H4 (cell line): ENCODE measurements at places on chromosomes 7 and 10. TPM values are rescaled to one million over a fixed set of nuclear protein-coding genes. Genes with fewer than 3 reads are reported as not detected.

The AQP1 gene
- 1.4 and 1.7 TPM in 2 replicates for total RNA-seq

DNA sequence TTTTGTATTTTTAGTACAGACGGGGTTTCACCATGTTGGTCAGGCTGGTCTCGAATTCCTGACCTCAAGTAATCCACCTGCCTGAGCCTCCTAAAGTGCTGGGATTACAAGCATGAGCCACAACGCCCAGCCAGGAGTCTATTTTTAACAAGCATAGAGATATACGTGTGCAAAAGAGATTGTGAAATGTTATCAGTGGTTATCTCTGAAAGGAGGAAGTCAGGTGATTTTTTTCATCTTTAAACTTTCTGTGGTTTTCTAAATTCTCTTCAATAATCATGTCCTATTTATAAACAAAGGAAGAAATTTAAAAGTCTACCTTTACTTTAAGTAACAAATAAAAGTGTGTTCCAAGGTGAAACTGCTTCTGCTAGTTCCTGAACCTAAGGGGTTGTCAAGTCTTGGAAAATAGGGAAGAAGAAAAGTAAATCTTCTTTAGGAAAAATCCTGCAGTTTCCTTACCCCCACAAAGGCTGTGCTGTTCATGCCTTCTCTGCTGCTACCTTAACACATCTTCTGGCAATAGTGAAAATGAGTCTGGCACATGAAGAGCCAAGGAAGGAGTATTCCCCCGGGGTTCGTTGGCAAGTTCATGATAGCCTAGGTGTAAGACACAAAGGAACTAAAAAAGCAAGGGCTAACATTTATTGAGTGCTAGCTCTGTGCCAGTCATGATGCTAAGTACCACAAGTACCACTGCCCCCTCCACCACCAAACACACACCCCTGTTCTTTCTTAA, 51.1 kb downstream of the CYP26A1 start:
- DNase-seq = no peak

The LBX1 gene
- total RNA-seq = not detected in 2 replicates

- DNase-seq = no peak
Measured at GRCh38 chr7:48274662-48275061, 103.4 kb downstream of the ABCA13 start.

The BHLHA15 gene
- not detected in 2 replicates for total RNA-seq

DNA sequence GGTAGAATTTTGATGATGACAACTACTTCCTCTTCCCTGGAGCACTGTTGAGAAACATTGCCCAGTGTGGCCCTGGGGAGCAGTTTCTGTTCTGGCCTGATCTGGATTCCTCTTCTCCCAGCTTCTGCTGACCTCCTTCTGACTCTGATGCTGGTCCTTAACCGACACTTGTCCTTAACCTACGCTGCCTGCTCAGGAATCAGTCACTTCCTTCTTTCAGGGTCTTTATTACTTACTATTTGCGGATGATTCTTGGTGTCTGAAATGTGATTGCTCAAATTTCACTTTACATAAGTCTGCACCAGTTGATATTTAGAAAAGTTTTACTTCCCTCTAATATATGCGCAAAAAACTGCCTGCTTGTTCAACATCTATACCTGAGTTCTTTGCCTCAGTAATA, 164.1 kb downstream of the PTEN start:
- no peak for DNase-seq

GRCh38 chr7:145123502-145123901, 287.6 kb upstream of the TPK1 start:
- DNase-seq = no peak

DNA sequence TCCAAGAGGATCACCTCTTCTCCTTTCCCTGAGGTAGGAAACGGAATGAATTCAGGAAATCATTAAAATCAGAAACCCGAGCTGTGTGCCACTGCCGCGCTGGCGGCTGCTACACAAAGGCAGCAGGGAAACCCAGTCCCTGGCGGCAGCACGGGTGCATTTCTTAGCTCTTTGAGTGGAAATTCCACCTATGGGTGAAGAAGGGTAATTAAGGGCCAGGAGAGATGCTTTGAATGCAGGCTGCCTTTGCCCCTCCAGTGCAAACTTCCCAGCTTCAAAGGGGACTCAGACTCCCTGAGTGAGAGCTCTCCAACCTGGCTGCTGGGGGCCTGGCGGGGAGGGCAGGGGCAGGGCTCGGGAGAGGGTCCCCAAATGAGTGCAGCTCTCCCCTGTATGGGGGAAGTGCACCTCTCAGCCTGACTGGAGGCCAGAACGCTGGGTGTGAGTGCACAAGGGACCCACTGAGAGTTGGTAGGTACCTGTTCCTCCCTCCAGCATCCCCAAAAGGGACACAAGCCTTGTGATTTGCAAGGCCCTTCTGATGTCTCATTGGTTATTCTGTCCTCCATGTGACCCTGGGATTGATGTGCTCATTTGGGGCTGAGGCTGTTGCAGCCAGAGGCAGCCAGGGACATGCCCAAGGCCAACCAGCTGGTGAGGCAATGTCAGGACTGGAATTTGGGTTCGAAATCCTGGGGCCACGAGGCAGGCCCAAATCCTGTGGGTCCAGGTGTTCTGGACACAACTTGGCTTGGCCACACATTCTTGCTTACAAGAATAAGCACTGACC, 16.3 kb upstream of the ZMIZ1 start:
- DNase-seq = no peak

- no peak for DNase-seq
Measured at GRCh38 chr10:117569610-117570390, 27.3 kb downstream of the EMX2 start.

- no peak for DNase-seq
Measured at GRCh38 chr7:27579565-27579964, 83.1 kb downstream of the HIBADH start.

The UNCX gene
- not detected in 2 replicates for total RNA-seq

- DNase-seq = peak; percentile 33
Measured at GRCh38 chr7:98314469-98314868, 33.0 kb downstream of the BRI3 start.

The ANKRD2 gene
- total RNA-seq = 0.15 TPM in 1 of 2 replicates, not detected in the other

- DNase-seq = no peak
Measured at GRCh38 chr7:108845951-108846350, 276.3 kb downstream of the DNAJB9 start.

DNA sequence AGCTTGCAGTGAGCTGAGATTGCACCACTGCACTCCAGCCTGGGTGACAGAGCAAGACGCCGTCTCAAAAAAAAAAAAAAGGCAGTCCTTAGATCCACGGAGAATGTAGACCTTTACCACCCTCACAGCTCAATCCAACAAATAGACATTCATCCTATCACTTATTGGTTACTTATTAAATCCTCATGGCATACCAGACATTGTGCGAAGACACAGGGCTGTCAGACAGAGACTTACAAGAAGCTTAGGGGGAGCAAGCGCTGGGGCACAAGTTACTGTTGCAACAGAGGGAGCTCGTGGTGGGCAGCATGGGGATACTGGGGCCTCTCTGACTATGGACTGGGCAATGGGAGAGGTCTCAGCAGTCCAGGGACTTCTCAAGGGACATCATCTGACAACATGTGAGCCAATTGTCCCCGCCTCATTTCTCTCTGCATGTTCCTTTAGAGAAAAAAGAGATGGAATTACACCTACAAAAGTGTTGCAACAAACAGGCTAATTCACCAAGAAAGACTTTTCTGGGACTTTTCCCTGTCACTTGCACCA, 82.8 kb upstream of the TNS3 start:
- DNase-seq = no peak

DNA sequence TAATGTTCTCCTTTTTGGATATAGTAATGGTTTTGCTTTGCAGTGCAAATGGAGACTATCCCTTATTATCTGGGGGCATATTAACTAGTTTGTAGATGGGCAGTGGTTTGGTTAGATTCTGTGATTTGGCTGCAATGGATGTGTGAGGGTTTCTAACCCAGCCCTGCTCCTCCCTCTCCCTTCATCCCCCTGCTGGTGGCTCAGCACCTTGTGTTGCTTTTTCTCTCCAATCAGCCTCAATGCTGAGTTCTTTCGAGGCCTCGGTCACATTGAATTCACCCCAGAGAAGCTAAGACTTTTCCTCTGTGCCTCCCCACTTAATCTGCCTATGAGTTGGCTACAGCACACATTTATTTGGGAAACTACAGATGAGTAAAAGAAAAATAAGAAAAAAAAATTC, 120.0 kb downstream of the MALRD1 start:
- peak; percentile 14 for DNase-seq

DNA sequence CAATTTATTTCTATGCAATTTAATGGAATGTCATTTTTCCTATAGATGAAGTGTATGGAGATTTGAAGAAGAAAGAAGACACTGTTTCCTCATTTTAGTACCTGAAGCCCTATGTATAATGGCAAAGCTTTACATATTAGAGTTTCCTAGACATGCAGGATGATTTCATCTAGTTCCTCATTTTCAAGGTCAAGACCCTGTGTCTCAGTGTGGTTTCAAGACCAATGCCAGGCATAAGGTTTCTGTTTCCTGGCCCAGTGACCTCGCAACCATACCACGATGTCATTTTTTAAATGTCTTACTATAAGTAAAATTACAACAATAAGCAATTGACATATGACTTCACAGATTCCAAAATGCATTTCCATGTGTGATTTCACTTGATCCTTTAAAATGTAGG, 336.5 kb upstream of the PRKCQ start:
- DNase-seq = no peak

The CLRN3 gene
- 0.64 TPM in 1 of 2 replicates, not detected in the other for total RNA-seq

DNA sequence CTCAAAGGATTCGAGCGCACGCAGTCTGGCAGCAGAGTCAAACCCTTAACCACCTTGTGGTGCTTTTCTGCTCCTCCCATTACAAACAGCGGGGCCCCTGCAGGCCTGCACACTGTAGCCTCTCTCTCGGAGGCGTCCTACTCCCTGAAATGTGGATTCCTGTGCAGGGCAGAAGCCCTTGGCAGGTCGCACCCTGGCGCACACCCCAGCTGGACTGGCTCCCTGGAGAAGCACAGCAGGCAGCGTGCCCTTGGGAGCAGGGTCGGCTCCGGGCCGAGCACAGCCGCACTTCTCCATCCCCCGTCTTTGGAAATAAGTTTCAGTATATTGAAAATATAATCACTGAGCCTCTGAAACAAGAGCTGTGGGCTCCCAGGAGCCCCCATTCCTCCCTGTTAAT, 144.1 kb downstream of the C10orf105 start:
- DNase-seq = no peak

DNA sequence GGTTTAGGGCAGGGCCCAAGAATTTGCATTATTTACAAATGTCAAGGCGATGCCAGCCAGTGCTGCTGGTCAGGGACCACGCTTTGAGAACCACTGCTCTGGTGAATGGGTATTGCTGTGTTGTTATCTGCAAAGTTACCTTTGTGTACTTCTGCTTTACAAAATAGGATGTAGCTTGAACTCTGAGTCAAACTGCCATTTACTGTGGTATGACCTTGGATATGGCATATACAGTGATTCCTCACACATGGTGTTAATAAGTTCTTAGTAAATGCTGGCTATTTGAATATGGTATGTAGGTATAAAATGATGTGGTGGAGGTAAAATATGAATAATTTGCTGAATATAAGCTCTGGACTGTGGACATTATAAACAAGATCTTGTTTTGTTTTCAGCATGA, 148.9 kb downstream of the AUTS2 start:
- no peak for DNase-seq

- DNase-seq = peak; percentile 49
Measured at GRCh38 chr10:58952747-58953466, 223.5 kb upstream of the PHYHIPL start.

DNA sequence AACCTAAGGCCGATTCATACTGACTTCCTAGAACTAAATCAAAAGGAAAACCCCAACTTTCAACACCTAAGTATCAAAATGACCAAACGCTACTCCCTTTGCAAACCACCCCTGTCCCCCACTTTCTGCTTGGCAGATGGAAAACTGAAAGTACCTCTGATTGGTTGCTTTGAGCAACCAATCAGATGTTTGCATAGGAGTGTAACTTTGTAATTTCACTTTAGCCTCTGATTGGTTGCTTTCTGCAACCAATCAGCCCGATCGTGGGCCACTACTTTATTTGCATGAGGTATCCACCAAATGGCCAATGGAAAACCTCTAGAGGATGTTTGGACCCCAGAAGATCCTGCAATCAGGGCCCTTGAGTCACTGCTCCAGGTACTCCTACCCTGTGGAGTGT, 12.3 kb upstream of the SNX10 start:
- peak; percentile 53 for DNase-seq

GRCh38 chr10:112231602-112232400, 48.2 kb upstream of the GPAM start:
- no peak for DNase-seq

- no peak for DNase-seq
Measured at GRCh38 chr10:24645784-24646183, 77.9 kb downstream of the ARHGAP21 start.
